ENCODE measurements at places on chromosomes 2 and 18. TPM values are rescaled to one million over a fixed set of nuclear protein-coding genes. Genes with fewer than 3 reads are reported as not detected.

Gene INHBB
- 7.2 TPM for total RNA-seq

Gene LDLRAD4
- total RNA-seq: 299 TPM

Gene CTAGE1
- not detected for total RNA-seq

Gene PTH2R
- 2.8 TPM for total RNA-seq

Gene SERPINB13
- total RNA-seq: not detected

Gene ADCYAP1
- 3.1 TPM for total RNA-seq

Gene SPDYA
- 5.0 TPM for total RNA-seq
